ENCODE measurements at places on chromosomes 7 and 10.

GRCh38 chr7:3760651-3761050, 459.6 kb downstream of the SDK1 start:
- DNase-seq = no peak

DNA sequence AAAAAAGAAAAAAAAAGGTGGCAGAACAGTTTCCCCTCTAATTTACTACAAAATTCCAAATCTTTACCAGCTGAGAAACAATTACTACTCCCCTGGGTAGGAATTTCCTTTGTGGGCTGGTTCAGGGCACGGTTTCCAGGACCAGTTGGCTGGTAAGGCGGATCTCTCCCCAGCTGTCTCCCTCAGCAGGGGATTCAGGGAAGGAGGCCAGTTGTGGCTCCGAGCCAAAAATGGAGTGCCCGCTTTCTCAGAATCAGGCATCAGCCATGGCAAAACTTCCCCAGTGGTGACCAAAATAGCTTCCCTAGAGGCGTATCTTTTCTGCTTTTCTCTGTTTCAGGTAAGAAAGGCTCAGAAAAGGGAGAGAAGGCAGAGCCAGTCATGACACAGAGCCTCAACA, 91.2 kb downstream of the ZNF22 start:
- DNase-seq = no peak

- no peak for DNase-seq
Measured at GRCh38 chr10:122419016-122419415, 35.4 kb upstream of the ARMS2 start.

DNA sequence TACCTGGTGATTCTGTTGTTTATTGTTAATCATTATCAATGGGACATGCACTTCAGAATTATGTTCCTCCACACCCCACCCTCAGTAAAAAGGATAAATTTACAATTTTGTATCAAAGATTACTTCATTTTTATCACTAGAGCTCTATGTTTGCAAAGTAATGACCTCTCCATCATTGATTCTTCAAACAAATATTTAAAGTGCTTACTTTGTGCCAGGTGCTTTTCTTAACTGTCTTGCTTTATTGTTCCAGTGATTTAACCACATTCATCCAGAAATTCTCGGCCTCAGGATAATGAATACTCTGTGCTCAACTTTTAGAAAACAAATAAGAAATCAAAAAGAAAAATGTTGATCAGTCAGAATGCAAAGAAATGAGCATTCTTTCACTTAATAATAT, 144.9 kb upstream of the FOXP2 start:
- DNase-seq = no peak

DNA sequence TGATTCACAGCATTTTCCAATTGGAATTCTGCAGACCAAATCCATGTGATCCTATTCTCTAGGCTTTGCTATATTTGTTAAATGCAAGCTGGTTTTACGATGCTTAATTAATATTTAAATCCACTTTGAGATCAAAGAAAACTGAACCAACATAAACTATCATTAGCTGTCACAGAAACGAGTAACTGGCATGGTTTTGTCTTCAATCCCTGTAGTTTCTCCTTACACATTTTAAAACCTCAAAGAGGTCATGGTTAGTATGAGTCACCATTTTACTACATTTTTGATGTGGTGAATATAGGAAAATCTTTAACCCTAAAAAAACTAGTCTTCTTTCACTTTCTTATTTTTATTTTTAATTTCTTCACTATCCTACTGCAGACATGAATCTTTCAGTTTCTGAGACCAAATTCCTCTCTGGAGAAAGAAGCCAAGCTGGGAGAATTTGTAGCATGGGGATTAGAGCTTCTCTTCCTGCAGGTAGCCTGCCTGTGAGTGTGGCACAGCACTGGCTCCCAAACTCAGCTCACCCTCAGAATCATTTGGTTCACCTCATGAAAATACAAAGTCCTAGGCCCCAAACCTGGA, 8.7 kb upstream of the LIPM start:
- DNase-seq = no peak

DNA sequence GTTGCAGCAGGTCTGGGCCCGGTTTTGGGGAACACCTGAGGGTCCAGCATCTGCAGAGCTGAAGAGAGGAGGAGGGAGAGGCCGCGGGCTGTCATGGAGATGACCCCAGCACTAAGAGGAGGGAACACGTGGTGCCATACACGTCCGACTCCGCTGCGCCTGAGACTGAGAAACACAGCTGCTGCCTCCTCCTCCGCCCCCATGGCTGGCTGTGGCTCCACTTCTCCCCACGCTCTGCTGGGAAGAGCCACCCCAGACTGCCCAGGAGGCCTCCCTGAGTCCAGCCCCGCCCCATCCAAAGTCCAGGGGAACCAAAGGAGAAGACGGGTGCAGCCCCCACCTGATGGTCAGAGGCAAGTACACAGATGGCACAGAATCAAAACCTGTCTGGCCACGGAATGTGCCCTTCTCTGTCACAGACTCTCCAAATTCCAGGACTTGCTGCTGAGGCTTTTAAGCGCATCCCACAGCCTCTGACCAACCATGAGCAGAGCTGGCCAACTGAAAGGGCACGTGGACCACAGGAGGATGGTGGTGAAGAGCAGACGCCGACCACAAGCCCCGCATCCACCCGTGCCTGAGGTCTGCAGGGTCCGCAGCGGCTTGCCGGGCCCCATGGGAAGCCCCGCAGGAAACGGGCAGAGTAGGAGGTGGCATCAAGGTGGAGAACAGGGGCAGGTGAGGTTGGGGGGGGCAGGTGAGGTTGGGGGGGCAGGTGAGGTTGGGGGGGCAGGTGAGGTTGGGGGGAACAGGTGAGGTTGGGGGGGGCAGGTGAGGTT, 24.0 kb downstream of the STK32C start:
- DNase-seq = no peak

DNA sequence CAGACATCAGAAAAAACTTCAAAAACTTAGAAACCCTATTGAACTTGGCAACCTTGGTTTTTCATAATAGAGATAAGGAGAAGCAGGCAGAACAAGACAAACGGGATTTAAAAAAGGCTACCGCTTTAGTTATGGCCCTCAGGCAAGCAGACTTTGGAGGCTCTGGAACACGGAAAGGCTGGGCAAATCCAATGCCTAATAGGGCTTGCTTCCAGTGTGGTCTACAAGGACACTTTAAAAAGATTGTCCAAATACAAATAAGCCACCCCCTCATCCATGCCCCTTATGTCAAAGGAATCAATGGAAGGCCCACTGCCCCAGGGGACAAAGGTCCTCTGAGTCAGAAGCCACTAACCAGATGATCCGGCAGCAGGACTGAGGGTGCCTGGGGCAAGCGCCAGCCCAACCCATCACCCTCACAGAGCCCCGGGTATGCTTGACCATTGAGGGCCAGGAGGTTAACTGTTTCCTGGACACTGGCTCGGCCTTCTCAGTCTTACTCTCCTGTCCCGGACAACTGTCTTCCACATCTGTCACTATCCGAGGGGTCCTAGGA, 115.3 kb downstream of the NRCAM start:
- DNase-seq = no peak

DNA sequence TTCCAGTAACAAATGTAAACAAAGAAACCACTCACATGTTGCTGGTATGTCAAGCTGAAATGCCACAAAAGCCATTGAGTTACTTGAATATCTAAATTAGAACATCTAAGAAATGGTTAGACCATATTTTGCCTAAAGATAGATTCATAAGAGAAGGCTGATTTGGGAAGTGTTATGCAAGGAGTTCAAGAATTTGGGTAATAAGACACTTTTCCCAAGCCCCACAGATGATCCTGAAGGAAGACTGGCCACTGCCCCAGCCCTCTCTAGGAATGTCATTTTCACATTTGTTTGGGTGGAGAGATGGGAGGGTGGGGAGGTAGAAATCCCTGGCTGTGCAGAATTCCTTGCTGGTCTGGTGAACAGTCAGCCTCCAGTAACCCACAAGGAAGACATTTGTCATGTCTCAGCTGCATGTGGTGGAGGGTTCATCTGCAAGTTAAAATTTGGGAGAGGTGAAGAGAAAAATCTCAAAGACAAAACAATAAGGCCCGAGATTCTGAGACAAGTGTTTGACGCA, 427.2 kb upstream of the KLF6 start:
- no peak for DNase-seq
